ENCODE measurements at places on chromosomes 5 and 9.

GRCh38 chr5:6899221-6899620, 186.0 kb downstream of the TENT4A start:
- no peak for DNase-seq

DNA sequence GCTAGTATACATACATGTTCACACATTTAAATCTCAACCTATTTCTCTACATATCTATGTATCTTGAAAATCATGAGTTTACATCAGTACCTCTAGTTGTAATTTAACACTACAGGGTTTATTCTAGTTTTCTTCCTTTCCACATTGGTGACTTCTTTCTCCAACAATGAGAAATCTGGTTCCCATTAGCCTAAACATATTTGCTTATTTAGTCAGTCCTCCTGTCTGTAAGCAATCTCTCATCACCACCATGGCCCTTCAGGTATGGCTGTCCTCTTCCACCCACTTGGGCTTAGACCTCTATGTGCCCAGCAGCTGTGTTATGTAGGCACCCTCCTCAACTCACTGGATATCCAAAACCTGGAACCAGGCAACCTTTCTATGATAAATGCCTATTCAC, 8.0 kb upstream of the SPATA31D1 start:
- no peak for DNase-seq

- no peak for DNase-seq
These were observed 74.1 kb upstream of the SYK start for GRCh38 chr9:90727488-90727887.

DNA sequence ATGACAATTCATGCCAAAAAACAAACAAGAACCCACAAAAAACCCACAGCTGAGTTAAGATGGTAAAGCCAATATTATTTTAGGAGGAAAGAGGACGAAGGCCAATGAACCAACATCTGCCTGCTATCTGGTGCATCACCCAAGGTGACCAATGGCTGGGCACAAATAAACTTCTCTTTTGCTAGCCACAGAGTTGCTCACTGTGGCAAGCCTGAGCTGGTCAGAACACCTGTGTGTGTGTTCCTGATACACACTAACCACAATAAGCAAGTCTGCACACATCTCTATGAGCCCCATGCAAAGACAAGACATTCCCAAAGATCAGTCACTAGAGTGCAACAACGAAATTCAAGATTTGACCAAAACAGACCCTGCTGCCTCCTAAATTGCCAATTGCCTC, 63.1 kb downstream of the RNF38 start:
- DNase-seq: no peak

- no peak for DNase-seq
These were observed 9.0 kb downstream of the ADAMTS2 start for GRCh38 chr5:179336126-179336870.

- no peak for DNase-seq
These were observed 73.2 kb downstream of the ACER2 start for GRCh38 chr9:19481971-19482404.

All from mucosa of descending colon (tissue), 3 donors.